ENCODE measurements at places on chromosomes 3 and 15.

DNA sequence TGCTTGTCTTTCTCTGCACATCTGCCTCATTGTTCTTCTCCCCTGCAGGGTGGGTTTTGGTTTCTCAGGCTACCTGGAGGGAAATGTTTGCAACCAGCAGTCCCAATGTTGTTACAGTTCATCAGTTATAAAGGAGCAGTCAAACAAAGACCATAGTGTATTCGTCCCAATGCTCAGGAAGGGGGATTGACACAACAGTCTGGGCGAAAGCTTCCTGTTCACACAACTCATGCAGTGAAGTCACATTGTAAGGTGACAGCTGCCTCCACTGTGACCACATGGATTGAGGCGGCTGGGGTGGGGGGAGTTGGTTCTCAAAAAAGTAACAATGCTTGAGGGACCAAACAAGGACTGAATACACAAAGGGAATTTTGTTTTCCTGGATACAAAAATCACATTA, 28.8 kb upstream of the TF start:
- no peak for DNase-seq

DNA sequence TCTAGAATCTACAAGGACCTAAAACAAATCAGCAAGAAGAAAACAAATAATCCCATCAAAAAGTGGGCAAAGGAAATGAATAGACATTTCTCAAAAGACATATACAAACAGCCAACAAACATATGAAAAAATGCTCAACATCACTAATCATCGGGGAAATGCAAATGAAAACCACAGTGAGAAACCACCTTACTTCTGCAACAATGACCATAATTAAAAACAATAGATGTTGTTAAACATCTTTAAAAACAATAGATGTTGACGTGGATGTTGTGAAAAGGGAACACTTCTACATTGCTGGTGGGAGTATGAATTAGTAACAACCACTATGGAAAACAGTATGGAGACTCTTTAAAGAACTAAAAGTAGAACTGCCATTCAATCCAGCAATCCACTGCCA, 96.2 kb downstream of the CBLB start:
- no peak for DNase-seq

DNA sequence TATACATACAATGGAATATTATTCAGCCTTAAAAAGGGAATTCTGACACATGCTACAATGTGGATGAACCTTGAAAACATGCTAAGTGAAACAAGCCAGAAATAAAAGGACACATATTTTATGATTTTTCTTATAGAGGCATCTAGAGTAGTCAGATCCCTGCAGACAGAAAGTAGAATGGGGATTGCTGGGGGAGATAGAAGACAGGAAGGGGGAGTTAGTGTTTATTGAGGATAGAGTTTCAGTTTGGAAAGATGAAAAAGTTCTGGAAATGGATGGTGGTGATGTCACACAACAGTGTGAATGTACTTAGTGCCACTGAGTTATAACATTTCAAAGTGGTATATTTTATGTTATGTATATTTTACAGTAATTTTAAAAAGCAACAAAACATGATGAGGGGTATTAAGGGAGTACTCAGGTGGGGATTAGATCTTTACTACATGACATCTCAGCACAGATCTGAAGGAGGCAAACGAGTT, 4.7 kb downstream of the ITPR1 start:
- DNase-seq: no peak

- DNase-seq: no peak
Measured at GRCh38 chr3:74546426-74546825, 68.0 kb downstream of the CNTN3 start.

GRCh38 chr3:119632216-119632615, 28.2 kb downstream of the POPDC2 start:
- DNase-seq: no peak

DNA sequence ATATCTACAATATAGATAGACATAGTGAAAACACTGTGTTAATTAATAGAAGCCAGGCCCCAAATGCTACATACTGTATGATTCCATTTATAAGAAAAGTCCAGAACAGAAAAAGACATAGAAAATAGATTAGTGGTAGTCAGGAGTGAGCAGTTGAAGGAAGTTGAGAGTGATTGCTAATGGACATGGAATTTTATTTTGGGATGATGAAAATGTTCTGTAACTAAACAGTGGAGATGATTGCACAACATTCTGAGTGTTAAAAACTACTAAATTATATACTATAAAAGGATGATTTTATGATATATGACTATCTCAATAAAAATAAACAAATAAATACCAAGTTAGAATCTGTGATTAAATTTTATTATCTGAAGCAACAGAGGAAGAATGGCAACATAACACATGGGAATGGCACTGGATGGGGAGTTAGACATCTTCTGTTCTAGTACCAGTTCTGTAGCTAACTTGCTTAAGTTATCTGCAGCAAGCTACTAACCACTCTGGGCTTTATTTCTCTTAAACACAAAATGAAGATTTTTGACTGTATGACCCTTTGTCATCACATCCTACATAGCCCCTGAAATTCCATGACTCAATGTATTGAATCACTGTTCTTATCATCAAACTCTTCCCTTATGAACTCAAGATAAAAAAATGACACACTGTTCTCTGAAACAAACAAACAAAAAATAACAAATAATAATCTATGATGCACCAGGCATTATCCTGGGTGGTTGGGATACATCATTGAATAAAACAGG, 612.7 kb downstream of the TBL1XR1 start:
- no peak for DNase-seq

- DNase-seq: no peak
Measured at GRCh38 chr3:31132132-31132769, 237.8 kb upstream of the GADL1 start.

DNA sequence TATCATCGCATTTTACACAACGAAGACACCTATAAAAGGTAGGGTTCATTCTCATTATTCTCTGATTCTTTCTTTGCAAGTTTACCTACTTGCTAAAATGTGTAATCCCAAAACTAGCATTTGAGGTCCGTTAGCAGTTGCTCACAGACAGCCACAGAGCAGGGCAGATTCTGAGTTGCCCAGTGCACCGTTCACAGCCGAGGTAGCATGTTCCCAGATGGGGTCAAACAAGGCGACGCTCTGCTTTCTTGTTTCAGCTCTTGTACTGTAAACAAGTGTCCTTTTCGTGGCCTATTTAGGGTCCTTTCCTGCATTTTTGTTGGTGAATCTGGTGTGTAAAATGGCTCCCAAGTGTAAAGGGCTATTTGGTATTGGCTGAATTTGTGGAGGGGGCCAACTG, 3.1 kb downstream of the PPP1R2 start:
- no peak for DNase-seq

DNA sequence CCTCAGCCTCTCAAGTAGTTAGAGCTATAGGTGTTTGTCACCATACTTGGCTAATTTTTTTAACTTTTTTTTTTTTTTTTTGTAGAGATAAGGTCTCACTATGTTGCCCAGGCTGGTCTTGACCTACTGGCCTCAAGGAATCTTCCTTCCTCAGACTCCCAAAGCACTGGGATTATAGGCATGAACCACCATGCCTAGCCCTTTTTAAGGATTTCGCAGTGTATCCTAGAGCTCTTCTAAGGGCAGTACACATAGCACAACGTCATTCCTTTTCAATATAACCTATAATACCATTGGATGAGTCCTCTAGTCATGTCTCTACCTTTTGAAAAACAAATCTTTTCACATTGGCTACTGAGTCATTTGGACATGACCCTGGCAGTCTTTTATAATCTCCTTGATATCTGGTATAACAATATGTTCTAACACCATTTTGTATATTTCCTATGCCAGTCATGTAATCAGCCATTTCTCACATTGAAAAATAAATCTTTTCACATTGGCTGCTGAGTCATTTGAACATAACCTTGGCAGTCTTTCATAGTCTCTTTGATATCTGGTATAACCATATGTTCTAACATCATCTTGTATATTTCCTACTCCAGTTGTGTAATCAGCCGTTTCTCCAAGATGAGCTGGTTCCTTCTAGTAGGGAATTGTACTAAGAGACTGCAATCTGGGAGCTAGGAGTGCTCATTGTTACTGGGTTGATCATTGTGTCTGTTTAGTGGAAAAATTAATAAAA, 944.7 kb downstream of the MCTP2 start:
- no peak for DNase-seq

GRCh38 chr15:40878785-40879184, 4.8 kb upstream of the RHOV start:
- no peak for DNase-seq
